ENCODE measurements at places on chromosomes 3 and 15.

DNA sequence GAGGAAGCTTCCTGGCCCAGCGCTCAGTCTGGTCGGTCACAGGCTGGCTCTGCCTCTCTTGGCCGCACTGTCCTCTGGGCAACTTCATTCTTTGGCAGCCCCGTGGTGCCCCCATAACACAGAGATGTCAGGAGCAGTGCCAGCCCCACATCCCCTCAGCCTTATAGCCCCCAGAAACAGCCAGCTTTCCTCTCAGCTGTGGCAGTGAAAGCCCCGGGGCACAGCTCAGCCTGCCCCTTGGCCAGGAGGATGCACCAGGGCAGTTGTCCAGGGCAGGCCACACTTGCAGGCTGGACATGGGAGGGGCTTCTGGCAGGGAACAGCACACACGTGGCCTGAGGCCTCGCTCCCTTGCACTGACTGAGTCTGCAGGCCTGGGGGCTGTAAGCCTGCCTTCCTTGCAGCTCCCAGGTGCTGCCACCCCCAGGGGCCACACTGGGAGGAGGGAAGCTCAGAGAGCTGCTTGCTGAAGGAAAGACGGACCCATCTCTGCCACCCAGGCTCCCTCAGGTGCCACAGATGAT is 10.3 kb upstream of the RHO start:
- no peak for DNase-seq

DNA sequence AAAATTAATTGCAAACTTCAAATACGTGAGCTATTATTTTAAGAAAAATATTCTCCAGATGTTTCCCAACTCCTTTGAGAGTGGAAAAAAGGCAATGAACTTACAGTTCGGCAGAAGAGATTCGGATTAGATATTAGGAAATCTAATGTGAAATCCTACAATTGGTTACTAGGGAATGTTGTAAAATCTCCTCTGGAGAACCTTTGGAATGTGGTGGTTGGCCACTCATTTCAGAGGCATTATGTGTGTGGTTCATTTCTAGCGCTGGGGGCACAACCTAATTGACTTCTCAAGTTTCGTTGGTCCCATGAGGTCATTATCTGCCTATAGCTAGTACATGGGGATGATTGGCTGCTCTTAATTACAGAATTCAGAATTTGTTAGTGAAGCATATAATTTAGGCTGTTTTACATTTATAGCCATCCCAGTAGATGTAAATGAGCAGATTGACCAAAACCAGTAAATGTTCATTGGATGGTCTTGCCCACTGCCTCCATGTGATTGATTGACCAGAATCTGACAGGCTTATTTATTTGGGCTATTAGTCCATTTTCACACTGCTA is 34.6 kb upstream of the CMSS1 start:
- no peak for DNase-seq

DNA sequence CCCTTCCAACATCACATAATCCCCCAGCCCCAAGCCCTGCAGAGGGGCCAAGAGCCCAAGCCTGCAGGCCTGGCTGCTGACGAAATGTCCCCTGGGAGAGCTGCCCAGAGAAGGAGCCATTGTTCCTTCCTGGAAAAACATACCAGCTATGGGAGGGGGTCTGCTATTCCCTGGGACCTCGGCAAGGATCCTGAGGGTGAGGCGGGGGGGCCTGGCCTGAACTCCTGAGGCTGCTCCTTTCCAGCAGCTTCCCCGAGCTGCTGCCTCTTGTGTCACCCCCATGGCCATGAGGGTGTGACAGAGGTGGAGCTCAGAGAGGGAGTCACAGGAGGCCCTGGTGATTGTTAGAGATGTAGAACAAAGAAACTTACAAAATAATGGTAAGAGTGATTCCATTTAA is 12.9 kb downstream of the LOXL1 start:
- DNase-seq: no peak

DNA sequence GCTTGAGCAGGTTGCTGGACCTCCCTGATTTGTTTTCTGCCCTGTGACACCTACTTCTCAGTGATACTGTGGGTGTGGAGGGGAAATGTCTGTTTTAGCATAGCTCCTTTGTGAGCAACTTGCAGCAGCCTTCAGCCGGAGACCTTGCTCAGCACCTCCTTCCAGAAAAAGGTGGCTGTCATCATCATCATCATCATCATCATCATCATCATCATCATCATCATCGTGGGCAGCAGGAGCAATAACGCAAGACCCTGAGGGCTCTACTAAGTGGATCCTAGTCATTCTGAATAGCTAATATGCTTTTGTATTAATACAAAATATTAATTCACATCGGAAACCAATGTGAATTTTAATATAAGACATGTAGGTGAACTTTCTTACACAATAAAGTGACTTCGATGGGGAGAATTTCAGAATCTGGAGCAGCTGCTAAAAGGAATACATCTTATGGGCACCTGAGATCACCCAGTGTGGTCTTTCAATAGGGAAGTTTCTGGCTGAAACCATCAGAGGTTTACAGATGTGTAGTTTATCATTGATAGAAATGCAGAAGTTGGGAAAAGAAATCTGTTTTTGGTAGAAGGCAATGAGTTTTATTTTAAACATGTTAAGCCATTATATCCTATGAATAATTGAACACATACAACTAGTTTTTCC is 8.6 kb downstream of the GABRR3 start:
- no peak for DNase-seq

GRCh38 chr3:178367817-178368617 is 168.2 kb upstream of the KCNMB2 start:
- peak; percentile 16 for DNase-seq

GRCh38 chr3:182959474-182960350 is 20.6 kb downstream of the DCUN1D1 start:
- DNase-seq: peak; percentile 51

GRCh38 chr3:126435456-126436315 is 40.0 kb downstream of the ZXDC start:
- DNase-seq: no peak

DNA sequence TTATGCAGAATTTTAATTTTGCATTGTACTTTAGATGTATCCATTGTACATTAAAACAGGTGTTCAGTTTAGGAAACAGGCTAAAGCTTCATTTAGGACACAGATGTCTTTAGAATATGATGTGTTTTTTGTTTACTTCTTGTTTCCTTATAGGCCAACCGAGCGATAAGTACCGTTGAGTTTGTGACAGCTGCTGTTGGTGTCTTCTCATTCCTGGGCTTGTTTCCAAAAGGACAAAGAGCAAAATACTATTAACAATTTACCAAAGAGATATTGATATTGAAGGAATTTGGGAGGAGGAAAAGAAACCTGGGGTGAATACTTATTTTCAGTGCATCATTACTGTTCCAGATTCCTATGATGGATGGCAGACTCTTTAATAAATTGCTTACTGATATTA is 29.4 kb downstream of the PLAAT1 start:
- DNase-seq: no peak

- peak; percentile 48 for DNase-seq
These were observed 3.3 kb upstream of the ACTR8 start for GRCh38 chr3:53885239-53885638.

GRCh38 chr15:84791763-84792162 is 25.4 kb upstream of the ALPK3 start:
- DNase-seq: no peak

GRCh38 chr3:158696618-158697017 is 24.2 kb upstream of the LXN start:
- DNase-seq: no peak

DNA sequence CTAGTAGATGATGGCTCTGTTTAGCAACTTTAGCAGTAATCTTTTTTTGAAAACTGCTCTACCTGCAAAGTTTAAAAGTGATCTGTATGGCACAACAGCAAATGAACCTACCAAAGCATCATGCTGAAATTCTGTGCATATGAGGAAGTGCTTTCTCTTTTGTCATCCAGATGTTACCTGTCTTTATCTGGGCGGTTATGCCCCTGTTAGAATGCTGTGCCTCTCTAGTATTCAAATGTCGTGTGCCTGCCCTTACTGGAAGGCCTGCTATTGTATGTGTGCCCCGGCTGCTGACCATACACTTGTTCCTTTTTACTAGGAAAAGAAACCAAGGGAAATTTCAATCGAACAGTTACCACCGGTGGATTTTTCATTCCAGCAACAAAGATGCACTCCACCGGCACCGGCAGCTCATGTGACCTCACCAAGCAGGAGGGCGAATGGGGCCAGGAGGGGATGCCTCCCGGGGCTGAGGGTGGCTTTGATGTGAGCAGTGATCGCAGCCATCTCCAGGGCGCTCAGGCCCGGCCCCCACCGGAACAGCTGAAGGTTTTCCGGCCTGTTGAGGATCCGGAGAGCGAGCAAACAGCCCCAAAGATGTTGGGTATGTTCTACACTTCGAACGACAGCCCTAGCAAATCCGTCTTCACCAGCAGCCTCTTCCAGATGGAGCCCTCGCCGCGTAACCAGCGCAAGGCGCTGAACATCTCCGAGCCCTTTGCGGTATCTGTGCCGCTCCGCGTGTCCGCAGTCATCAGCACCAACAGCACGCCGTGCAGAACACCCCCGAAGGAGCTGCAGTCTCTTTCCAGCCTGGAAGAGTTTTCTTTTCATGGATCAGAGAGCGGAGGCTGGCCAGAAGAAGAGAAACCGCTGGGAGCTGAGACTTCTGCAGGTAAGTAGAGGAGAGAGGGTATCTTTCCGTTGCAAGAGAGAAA is 61.6 kb downstream of the TMEM39A start:
- no peak for DNase-seq

GRCh38 chr3:184110316-184110725 is 13.5 kb downstream of the HTR3E start:
- no peak for DNase-seq

GRCh38 chr15:91541286-91541685 is 312.2 kb upstream of the SLCO3A1 start:
- DNase-seq: no peak

GRCh38 chr3:34109846-34110245 is 311.4 kb downstream of the PDCD6IP start:
- DNase-seq: no peak

GRCh38 chr3:57971975-57972374 is 36.2 kb upstream of the FLNB start:
- no peak for DNase-seq

- DNase-seq: no peak
These were observed 24.5 kb upstream of the SLCO2A1 start for GRCh38 chr3:134054231-134054630.

GRCh38 chr3:182393830-182394367 is 399.4 kb upstream of the ATP11B start:
- no peak for DNase-seq

GRCh38 chr15:48426044-48426443 is 94.8 kb downstream of the DUT start:
- no peak for DNase-seq

- DNase-seq: no peak
These were observed 4.1 kb downstream of the TJP1 start for GRCh38 chr15:29818141-29818540.

DNA sequence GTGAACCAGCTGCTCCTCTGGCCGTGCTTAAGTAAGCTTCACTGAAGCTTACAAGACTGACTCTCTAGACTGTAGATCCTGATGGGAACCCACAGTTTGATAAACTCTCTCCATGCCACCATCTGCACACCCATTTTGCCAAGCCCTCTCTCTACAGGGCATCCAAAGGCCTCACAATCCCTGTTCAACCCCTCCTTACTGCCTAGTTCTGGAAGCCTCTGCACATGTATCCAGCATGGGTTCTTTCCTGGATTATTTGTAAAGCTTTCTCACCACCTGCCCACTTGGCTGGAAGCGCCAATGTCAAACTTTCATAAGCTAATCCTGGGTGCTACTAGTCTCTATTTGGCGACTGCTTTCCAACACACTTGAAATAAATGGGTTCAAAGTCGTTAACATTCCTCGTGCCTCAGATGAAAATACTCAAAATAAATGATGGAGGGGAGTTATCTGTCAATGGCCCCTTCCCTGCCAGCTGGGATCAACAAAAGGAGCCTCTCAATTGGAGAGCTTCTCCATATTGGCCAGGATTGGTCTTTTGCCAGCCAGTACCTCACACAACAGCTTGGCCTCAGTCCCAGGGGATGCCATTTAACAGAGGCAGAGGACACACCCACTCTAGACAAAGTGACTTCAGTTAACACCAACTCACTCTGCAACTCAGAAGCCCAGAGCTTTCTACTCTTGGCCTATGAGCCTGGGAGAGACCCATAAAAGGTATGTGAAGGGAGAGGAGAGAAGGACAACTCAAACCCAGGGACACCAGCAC is 48.1 kb downstream of the SH3BP5 start:
- no peak for DNase-seq

- DNase-seq: no peak
These were observed 301.6 kb upstream of the THBS1 start for GRCh38 chr15:39279311-39279710.

DNA sequence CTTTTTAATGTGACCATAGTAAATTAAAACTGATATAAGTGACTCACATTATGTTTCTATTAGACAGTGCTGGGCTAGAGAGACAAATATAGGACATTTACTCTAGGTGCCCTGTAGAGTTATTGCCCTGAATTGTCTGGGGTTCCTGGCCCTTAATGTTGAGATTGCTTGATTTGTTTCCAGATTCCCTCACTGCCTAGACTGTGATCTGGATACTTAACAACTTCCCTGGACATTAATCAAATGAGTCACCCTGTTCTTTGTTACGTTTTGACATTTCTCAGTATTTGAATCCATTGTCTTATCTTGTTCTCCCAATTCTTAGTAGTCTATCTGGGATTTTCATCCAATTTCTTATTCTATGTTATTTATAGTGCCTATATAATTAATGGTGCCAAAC is 65.8 kb downstream of the DTWD1 start:
- DNase-seq: no peak

DNA sequence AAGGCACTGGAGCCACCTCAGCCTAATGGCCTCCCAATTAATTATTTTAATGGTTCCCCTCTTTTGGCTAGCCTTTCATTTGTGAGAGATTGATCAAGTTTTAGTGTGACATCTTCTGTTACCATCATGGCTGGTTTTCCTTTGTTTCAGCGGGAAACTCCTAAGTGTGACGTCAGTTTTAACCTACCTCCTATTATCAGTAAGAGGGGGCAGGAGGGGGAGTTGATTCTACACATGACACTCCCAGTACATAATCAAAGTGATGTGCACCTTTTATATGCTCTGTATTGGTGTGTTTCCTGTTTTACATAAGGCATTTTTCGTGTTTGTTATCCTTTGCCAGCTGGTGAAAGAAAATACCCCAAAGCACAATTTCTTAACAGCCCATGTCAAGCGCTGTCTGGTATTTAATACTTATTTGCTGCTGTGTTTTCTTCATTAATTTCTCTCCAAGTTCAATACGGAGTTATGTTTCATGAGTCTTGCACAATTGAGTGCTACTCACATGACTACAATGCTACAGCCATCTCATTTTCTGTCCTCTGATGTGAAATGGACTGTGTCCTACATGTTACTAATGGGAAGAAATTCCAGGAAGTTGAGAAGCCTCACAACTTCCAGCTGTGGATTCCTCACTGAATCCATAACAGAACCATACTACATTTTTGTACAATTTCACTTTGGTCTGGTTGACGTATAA is 52.2 kb upstream of the POLR2M start:
- DNase-seq: no peak

All from Ammon's horn (tissue), 1 donor.